ENCODE measurements at places on chromosomes 4 and X.
A peak's percentile ranks its signal among the peaks of the same experiment; 100 is the strongest.

GRCh38 chr4:177214935-177215334 is 94.7 kb upstream of the NEIL3 start:
- no peak for DNase-seq

DNA sequence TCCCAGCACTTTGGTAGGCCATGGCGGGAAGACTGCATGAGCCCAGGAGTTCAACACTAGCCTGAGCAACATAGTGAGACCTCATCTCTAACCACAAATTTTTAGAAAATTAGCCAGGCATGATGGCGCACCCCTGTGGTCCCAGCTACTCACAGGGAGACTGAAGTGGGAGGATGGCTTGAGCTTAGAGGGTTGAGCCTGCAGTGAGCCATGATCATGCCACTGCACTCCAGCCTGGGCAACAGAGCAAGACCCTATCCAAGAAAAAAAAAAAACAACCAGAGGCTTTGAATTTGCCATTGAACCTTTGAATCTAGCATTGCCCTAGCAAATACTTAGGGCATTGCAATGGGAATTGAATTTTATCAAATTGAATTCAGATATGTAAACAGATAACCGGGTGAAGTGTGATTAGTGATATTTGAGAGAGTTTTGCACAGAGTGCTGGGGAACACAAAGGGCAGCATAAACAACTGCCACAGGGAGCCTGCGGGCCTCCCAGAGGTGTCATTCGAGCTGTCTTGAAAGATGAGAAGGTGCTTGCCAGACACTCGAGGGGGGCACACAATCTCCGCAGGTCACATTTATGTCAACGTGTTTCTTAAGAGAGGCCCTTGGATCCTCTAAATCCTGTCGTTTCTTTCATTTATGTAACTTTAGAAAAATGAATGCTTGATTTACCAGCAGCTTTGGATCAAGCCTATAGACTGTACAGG is 200.3 kb downstream of the AASDH start:
- DNase-seq = no peak

DNA sequence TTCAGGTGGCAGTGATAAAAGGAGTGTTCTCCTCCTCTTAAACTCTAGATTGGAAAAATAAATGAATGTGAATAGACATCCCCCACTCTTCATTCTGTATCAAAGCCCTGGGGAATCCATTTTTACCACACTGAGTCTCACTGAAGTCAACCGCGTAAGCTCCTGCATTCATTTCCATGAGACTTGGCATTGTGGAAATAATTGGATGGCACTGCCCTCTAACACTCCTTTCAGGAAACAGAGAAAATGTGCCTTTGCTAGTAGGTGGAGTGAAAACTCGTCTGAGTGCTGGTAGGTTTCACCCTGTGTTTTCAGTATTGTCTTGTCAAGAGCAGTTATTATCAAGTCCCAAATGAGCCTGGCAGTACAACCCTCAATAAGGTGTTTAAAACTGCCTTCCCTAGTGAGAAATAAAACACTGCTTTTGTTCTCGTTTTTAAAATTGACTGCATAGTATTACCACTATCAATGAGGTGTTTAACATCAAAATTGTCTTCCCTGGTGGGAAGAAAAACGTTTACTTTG is 9.7 kb upstream of the CDKN2AIP start:
- DNase-seq = no peak

GRCh38 chrX:28058901-28059300 is 77.7 kb upstream of the DCAF8L1 start:
- DNase-seq = no peak

- no peak for DNase-seq
Measured at GRCh38 chrX:48472225-48472624, 2.2 kb upstream of the SLC38A5 start.

GRCh38 chr4:3202836-3203820 is 45.8 kb upstream of the MSANTD1 start:
- peak; percentile 68 for DNase-seq

- no peak for DNase-seq
Measured at GRCh38 chrX:71543316-71543715, 10.4 kb downstream of the OGT start.

- DNase-seq = no peak
Measured at GRCh38 chr4:79255793-79256192, 70.1 kb downstream of the NAA11 start.

DNA sequence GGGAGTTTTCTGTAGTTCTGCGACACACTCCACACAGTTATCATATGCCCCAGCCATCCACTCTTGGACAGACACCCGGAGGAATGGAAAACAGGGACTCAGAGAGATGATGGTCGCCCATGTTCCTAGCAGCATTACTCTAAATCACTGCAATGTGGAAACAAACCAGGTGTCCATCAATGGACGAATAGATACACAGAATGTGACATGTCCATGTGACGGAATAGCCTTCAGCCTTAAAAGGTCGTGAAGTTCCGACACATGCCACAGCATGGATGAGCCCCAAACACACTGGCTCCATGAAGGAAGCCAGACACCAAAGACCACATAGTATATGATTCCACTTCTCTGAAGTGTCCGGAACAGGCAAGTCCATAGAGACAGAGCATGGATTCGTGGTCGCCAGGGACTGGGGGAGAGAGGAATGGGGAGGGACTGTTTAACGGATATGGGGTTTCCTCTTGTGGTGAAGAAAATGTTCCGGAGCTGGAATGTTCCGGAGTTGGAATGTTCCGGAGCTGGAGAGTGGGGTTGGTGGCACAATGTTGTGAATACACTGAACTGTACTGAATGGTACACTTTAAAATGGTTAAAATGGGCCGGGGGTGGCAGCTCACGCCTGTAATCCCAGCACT is 28.7 kb upstream of the AFAP1 start:
- no peak for DNase-seq

GRCh38 chr4:56220261-56220660 is 167.0 kb downstream of the AASDH start:
- DNase-seq = no peak

DNA sequence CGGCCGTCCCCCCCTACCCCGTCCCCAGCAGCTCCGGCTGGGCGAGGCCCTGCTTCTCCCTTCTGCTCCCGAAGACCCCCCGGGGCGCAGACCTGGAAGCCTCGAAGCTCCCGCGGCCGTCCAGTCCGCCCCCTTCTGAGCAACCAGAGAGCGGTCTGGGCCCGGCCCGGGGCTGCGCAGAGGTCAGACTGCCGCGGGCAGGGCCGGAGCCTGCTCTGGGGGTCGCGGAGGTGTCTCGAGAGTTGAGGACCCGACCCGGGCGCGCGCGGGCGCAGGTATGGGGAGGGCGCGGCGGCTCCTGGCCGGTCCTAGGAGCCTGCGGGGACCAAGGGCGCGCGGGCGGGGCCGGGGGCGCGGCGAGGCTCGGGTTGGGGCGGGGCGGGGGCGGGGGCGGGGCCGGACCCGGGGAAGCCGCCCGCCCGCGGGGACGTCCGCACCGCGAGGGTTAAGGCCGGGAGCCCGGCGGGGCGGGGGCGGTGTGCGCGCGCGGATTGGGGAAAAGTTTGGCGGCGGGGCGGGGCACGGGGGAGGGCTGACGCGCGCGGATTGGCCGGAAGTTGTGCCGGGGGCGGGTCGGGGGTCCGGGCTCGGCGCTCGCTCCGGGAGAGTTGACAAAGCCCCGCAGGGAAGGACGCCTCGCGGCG is at the start of gene FGFRL1:
FGFRL1 (plus strand) TSS at position 605 of the 644 bp plus-strand sequence. CDS start 860 bp downstream, outside the sequence.
- peak; percentile 98 for DNase-seq

- DNase-seq = no peak
Measured at GRCh38 chr4:95531141-95531540, 17.6 kb downstream of the UNC5C start.

DNA sequence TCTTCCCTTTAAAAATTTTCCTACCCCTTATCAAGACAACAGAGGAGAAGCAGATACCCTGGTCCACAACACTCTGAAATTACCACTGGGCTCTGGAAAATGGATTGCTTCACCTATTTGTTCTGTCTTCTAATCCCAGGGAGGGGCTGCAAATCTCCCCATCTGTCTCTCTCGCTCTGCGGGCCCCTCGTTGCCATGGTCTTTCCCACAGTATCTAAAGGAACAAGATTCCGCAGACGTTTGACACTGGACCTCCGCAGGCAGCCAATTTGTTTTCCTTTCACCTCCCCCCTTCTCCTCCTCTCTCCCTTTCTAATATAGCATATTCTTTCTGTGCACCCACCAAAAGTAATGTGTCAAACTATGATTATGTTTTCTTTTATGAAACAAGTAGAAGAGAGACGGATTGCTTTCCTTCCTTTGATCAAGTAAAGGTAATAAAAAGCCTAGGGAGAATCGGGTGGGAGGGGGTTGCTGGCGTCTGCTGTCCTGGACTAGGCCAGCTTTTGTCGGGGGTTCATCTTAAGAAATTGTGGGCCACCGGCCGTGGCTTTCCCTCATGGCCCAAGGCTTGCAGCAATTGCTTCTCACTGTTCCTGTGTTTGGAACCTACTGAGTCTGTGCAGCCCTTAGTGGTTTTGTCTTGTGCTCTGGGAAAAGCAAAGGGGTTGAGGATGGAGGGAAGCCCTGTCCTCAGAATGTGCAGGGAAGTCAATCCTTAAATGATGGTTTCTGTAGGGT is 81.0 kb downstream of the MGST2 start:
- no peak for DNase-seq

DNA sequence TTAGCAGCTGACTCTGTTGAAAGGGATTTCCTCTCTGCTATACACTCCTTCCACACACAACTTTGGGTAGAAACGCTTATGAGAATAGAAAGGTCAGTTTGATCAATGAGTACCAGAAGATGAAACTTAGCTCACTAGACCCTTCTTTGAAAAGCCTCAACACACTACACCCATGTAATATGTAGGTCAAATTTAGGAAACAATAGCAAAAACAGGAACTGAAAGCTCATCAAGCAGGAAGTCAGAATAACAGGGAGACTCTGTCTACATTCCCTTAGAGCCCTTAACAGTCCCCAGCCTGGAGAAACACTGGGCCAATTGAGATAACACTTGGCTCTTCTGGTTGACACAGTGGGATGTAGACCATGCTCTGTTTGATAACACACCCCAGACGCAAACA is 30.7 kb downstream of the SRPX2 start:
- no peak for DNase-seq

GRCh38 chrX:148380107-148380506 is 120.3 kb upstream of the AFF2 start:
- no peak for DNase-seq

- no peak for DNase-seq
Measured at GRCh38 chr4:121824950-121825349, 1.3 kb upstream of the CCNA2 start.

DNA sequence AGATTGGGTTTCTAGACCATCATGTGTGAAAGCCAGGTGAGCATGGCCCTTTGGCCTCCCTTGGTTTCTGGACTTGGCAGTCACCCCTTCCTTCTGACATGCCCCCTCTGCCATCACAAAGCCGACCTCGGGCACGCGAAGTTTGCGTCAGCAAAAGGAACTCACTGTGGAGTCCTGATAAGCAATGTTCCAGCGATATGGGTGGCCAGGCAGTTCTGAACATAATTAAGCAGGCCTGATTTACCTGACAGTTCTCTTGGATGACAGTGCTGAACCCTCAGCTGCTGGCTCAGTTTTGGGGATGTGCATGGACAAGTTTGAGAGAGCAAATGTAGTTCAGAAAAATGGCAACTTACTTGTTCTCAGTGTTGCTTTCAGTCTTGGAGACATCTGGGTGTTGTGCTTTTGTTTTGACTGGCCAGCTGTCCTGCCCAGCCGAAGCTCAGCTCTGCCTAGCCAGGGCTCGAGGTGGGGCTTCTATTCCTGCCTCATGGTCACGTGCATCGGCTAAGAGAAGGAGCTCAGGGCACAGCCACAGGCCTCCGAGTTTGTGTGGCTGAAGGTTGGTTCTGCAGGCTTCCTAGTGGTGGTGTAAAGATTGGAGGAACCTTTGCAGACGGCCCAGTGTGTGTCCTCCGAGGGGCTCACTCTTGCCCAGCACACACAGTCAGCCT is 78.3 kb downstream of the CLDN34 start:
- no peak for DNase-seq

DNA sequence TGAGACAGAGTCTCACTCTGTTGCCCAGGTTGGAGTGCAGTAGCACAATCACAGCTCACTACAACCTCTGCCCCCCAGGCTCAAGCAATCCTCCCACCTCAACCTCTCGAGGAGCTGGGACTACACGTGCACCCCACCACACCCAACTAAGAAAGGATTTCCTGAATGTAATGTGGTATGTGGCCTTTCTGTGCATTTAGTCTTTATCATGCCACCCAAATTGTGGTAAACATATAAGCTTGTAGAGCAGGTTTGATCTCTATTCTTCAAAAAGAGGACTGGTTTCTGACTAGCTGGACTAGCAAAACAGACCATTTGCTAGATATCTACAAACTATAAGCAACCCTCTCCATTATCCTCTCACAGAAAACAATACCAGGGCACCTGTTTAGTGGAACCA is 33.6 kb downstream of the ELOVL6 start:
- no peak for DNase-seq

DNA sequence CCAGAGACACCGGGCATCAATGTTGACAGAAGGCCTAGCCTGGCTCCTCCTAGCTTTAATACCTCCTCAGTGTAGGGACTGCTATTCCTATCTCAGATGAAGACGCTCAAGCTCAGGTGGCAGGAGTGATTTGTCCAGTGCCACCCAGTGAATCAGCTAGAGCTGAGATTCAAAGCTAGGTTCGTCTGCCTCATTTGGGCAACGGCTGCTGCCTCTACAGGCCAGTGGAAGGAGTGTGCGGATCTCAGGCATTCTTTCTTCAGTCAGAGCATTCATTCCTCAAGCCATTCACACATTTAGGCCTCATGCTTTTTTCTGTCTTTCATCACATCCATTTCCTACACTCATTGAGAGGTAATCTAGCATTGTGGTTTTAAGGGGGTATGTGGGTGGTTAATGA is 7.3 kb downstream of the TSR2 start:
- DNase-seq = no peak

DNA sequence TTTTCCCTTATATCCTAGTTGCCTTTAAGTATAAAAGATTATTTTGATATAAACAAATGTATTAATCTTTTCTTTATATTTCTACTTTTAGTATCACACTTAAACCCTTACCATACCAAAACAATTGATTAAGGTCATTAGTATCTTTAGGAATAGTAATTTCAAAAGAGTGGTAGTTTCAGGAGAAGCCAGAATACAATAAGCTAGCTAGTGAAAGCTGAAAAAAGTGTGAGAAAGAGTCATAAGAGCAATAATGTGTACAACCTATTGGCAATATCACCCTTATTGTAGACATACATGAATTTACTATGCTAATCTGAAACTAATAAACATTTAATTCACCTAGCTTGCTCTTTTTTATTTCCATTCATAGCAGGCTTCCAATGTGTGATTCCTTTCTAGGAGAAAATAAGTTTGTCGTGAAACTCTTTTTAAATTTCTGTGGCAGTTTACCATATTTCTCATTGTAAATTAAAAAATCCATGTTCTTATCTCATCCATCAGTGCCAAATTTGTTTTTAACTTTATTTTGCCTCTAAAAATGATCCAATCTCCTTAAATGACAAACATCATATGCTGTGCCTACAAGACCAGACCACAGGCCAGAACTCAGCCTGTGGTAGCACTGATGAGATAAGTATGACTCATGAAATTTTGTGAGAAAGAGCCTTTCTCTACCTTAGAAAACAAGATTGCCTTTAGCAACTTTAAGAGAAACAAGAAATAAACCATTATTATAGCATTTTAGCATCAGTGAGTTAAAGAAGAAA is 8.1 kb downstream of the NEK1 start:
- DNase-seq = no peak

- DNase-seq = no peak
Measured at GRCh38 chr4:36196145-36196913, 48.0 kb downstream of the ARAP2 start.
